CD4-positive, alpha-beta T cell treated with Interleukin-2 at 100 ng/mL for 4 hours (primary cell): ENCODE measurements at places on chromosomes 1 and 21.
A peak's percentile ranks its signal among the peaks of the same experiment; 100 is the strongest.

DNA sequence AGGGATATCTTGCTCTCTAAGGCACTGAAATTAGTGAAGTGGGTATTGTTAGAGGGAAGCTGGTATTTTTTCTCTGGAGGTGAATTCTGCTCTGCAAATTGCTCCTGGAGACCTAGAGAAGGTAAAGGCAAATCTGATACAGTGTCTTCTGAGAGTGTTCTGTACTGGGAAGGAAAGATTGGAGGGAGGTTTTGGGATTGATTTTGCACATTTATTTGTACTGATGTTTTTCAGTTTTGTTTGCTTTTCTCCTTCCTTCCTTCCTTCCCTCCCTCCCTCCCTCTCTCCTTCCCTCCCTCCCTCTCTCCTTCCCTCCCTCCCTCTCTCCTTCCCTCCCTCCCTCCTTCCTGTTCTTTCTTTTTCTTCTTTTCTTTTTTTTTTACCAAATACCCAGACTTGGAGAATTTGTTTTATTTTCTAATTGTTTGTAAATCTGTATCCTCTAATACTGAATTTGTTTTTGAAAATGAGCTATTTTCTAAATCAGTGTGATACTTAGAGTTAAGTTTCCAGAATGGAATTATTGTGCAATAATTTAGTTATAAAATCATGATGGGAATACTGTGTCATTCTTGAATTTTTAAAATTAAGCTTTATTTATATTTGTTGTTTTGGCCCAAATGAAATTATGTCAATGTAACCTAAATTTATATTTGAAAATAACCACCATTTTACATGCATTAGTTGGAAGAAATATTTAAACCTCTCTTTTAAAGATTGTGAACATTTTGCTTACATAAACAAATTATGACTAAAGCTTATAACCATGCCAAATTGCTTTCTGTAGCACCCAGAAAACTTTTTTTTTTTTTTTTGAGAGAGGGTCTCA lies 4.9 kb downstream of the CMPK1 start:
- no peak for DNase-seq

DNA sequence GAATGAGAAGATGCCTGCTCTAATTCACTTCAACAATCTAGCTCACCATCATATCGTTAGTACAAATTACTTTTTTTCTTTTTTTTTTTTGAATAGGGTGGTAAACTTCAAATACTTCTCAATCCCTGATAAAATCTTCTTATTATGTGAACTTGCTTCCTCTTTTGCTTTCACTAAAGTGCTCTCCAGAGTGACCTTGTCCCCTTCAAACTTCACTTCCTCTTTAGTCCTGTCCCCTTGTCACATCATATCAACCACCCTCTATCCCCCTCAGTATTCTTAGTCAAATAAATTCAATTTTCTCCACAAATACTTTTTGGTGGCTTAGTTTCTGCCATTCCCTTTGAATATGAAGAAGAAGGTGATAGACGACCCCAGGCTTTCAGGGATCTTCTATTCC lies 124.9 kb upstream of the PLXNA2 start:
- no peak for DNase-seq

- DNase-seq: no peak
Measured at GRCh38 chr1:184824691-184825323, 70.1 kb upstream of the EDEM3 start.

- no peak for DNase-seq
Measured at GRCh38 chr1:212453156-212453857, 20.6 kb downstream of the NENF start.

GRCh38 chr1:3469849-3470649 lies 15.6 kb downstream of the ARHGEF16 start:
- no peak for DNase-seq

- DNase-seq: peak; percentile 36
Measured at GRCh38 chr1:47388891-47389238, 27.2 kb upstream of the FOXE3 start.

- no peak for DNase-seq
Measured at GRCh38 chr1:56200442-56200841, 378.9 kb downstream of the PLPP3 start.
